ENCODE measurements at places on chromosomes 6 and 20. TPM values are rescaled to one million over a fixed set of nuclear protein-coding genes. Genes with fewer than 3 reads are reported as not detected.

GDAP1L1 gene
- total RNA-seq = 0.90 TPM

GPR6 gene
- total RNA-seq = not detected

KHDC1L gene
- not detected for total RNA-seq

LY6G6C gene
- not detected for total RNA-seq

CDC40 gene
- 33.9 TPM for total RNA-seq

FAM83B gene
- total RNA-seq = 15.7 TPM

FAM184A gene
- total RNA-seq = 12.1 TPM

CALHM6 gene
- 9.5 TPM for total RNA-seq

CCN6 gene
- not detected for total RNA-seq

SOBP gene
- total RNA-seq = 27.7 TPM

YWHAB gene
- total RNA-seq = 99.1 TPM

PLEKHG1 gene
- total RNA-seq = 39.5 TPM

TNNC2 gene
- total RNA-seq = 23.2 TPM

BANF2 gene
- not detected for total RNA-seq

SLC18B1 gene
- total RNA-seq = 17.7 TPM

SLC17A3 gene
- not detected for total RNA-seq

SOX18 gene
- 4.5 TPM for total RNA-seq

PI3 gene
- not detected for total RNA-seq

VSX1 gene
- not detected for total RNA-seq

RAMACL gene
- total RNA-seq = 6.0 TPM

TRIM40 gene
- total RNA-seq = not detected

SAMD5 gene
- total RNA-seq = 45.9 TPM

EGFL8 gene
- 17.6 TPM for total RNA-seq

CNKSR3 gene
- total RNA-seq = 20.9 TPM

MROH8 gene
- total RNA-seq = 6.3 TPM

MEI4 gene
- 0.21 TPM for total RNA-seq

HLA-DOA gene
- 2.7 TPM for total RNA-seq

MDFI gene
- 32.6 TPM for total RNA-seq

PNPLA1 gene
- not detected for total RNA-seq

SH3BGRL2 gene
- 32.2 TPM for total RNA-seq

UNC5CL gene
- total RNA-seq = 0.37 TPM

MTHFD1L gene
- total RNA-seq = 13.7 TPM

DPPA5 gene
- total RNA-seq = not detected

PLN gene
- total RNA-seq = 178 TPM

NKAPL gene
- total RNA-seq = 0.90 TPM

SPTLC3 gene
- 28.1 TPM for total RNA-seq

ARG1 gene
- 1.1 TPM for total RNA-seq

TEAD3 gene
- 14.0 TPM for total RNA-seq

HIVEP2 gene
- 17.0 TPM for total RNA-seq

C6orf136 gene
- 6.3 TPM for total RNA-seq

NOX3 gene
- not detected for total RNA-seq

FKBP1C gene
- total RNA-seq = 0.21 TPM

OLIG3 gene
- not detected for total RNA-seq

KCNS1 gene
- 0.21 TPM for total RNA-seq

ENPP4 gene
- total RNA-seq = 13.6 TPM

TUBB2B gene
- total RNA-seq = 55.6 TPM

GLP1R gene
- total RNA-seq = 0.58 TPM

HSPA1A gene
- 152 TPM for total RNA-seq

NKX2-4 gene
- total RNA-seq = not detected

BPIFA1 gene
- not detected for total RNA-seq

TMEM200A gene
- 24.8 TPM for total RNA-seq

EBF4 gene
- total RNA-seq = 9.3 TPM

TOX2 gene
- total RNA-seq = 1.6 TPM
